ENCODE measurements at places on chromosomes 5 and 9.

DNA sequence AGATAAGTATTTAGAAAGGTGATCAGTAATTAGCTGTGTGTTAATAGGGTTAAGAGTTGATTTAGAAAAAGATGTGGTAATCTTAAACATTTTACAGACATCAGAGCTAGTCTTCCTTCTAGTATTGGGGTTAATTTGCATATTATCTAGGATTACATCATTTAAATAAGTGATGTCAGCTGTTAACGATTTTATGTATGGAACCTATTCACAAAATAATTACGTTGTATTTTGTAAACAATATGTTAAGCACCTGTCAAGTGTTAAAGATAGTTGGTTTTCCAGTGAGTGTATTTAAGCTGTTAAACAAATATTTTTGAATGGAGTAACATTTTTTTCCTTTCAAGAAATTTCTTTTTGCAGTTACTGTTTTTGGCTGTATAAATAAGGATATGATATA lies 2.2 kb downstream of the DCP2 start:
- no peak for DNase-seq

DNA sequence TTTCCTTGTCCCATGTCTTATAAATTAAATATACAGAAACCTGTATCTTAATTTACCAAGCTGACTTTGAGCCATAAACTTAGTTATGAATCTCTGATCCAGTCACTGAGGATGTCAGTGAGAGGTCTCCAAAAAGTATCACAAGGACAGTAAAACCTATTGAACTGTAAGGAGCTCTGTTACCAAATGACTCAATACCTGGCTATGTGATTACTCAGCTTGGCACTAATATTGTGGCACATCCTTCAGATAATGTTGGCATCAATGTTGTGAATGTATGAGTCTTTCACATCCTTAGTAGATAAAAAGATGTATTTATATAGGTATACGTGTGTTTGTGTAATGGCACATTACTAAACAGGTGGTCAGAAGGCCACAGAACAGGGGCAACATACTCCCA lies 18.0 kb upstream of the CAPSL start:
- no peak for DNase-seq

GRCh38 chr9:129390541-129390940 lies 212.5 kb upstream of the IER5L start:
- no peak for DNase-seq

GRCh38 chr9:88661759-88662158 lies 126.8 kb downstream of the NXNL2 start:
- DNase-seq: no peak

- no peak for DNase-seq
Observed at GRCh38 chr5:54721116-54721515, 203.6 kb downstream of the SNX18 start.

Data from pancreas (tissue), 10 donors.